ENCODE measurements at places on chromosomes 5 and 9.

DNA sequence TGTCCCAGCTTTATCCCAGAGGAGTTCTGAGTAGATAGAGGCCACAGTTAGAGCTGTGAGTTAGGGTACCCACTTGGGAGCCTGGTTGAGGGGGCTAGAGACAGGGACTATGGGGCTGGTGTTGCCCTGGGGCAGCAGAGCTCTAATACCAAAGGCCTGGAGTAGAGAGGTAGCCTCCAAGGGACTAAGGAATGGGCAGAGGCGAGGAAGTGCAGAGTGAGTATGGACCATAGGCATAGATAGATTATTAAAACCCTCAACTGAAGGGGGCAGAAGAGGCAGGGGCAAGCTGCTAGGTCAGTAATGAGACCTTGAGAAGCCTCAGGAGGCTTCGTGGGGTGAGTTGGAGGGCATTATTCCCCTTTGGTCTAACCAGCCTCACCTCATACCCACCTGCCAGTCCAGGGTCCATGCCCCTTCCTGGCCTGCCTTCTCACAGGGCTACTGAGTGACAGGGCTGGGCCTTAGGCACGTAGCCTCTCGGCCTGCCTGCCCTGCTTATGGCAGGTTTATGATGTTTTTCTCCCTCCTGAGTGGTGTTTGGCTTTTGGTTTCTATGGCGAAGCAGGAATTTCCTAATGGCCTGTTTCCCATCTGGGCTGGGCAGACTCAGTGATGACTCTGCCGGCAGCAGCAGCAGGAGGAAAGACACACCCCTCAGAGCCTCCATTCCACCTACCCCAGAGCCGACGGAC lies 8.0 kb downstream of the PDLIM4 start:
- DNase-seq = peak; percentile 6

GRCh38 chr9:99299211-99300102 lies 77.4 kb downstream of the SEC61B start:
- DNase-seq = no peak

- DNase-seq = peak; percentile 26
Observed at GRCh38 chr5:143434261-143435209, 31.0 kb upstream of the NR3C1 start.

GRCh38 chr5:173961418-173961817 lies 27.6 kb upstream of the C5orf47 start:
- no peak for DNase-seq

DNA sequence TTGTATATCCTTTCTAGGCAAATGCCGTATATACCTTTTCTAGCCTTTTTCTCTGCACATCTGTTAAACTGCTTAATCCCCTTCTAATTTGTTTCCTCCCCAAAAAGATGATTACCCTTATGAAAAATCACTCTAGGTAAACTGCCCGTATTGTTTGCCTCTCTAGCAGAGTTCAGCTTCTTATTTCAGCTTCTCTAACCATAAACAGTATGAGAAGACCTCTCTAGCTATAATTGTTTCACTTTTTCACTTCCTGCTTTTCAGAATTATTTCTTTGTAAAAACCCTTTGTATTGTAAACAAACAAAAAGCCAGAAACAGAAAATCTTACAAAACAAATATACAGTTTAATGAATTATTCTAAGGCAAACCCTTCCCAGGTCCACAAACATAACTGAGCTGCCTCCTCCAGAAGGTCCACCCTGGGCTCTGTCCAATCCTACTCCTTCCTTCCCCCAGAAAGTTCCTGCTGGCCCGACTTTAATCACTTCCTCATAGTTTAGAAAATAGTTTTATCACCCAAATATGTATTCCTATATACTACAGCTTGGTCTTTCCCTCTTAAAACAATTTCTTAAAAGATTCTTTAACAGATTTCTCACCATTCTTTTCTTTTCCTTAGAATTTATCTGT lies 158.1 kb downstream of the FGF1 start:
- no peak for DNase-seq

DNA sequence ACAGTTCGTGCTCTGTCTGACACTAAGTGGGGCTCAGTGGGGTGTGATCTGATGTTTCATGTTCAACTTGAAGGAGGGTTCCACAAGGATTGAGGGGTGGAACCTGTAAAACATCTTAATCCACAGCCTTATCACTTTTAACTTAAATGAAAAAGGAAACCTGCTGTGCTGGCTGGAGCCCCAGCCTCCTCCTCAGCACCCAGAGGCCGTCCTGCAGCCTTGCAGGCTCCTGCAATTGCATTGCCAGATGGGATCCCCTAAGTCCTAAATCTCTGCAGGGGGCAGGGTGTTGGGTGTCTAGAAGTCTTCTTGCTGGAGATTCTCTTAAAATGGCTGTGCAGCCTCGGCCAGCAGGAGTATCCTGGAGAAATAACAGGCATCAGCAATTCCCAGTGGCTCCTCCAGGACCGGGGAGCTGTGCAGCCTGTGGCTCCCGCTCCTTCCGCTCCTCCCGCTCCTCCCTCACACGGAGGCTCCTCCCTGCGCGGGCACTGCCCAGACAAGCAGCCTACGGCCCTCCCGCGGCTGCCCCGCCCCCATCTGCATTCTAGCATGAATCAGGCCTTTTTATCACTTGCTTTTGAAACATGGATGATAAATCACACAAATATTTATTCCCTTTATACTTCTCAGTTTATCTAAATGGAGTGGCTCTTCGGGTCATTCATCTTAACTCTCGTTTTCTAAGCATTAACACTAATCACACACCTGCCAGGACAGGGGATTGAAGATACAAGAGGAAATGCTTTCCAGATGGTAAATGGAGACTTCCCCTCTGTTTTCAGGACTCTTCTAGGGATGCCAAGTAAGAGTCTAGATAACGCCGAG lies 131.0 kb downstream of the ADAMTS16 start:
- peak; percentile 68 for DNase-seq

DNA sequence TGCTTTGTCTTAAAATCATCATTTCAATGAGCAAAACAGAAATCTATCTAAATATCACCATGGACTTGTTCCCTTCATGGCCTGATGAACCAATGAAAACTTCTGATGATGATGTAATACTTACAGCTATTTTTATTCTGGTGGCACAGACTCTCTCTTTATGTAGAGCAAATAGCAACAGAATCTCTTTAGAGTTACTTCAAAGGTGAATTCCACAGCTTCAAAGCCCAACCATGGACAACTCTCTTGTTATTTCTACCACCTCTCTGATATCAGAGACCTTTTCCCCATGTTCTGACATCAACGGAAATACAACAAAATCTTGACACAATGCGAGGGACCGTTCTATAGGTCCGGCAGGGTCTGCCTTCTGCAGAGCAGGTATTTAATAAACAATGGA lies 70.1 kb downstream of the RETREG1 start:
- DNase-seq = no peak

DNA sequence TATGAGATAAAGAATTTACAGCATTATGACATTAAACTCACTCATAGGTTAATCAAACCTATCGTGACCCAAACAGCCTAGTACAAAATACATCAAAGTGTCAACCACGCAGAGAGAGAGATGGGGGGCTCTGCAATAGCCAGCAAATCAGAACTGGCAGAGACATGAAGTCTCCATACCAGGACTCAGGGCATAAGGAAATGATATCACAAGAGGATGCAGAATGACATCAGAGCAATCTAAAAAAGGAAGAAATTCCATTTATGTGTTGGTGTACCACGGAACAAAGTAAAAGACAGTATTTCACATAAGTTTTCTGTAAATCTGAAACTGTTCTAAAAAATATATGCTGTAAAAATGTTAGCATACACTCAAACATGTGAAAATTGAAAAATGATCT lies 24.6 kb downstream of the BICD2 start:
- no peak for DNase-seq

DNA sequence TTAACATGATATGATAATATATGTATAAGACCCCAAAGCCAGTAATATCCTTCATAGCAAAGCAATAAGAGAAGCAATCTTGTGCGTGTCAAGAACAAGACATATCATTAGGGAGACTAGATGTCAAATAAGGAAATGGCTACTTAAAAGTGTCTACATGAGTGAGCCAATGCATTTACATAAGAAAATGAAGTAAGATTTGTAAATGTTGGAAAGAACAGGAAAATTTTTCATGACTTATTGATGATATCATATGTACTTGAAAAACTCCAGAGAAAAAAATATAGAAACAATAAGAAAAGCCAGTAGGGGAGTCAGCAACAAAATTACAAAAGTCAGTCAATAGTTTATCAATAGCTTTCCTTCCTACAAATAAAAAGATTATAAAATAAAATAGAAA lies 13.8 kb upstream of the MCTP1 start:
- DNase-seq = no peak

GRCh38 chr9:130938652-130939404 lies at the start of gene FIBCD1:
Gene FIBCD1 (minus strand): TSS chr9:130939247. CDS start chr9:130938607, 640 bp downstream.
- DNase-seq = no peak

GRCh38 chr5:11531811-11532555 lies 372.3 kb downstream of the CTNND2 start:
- DNase-seq = no peak

DNA sequence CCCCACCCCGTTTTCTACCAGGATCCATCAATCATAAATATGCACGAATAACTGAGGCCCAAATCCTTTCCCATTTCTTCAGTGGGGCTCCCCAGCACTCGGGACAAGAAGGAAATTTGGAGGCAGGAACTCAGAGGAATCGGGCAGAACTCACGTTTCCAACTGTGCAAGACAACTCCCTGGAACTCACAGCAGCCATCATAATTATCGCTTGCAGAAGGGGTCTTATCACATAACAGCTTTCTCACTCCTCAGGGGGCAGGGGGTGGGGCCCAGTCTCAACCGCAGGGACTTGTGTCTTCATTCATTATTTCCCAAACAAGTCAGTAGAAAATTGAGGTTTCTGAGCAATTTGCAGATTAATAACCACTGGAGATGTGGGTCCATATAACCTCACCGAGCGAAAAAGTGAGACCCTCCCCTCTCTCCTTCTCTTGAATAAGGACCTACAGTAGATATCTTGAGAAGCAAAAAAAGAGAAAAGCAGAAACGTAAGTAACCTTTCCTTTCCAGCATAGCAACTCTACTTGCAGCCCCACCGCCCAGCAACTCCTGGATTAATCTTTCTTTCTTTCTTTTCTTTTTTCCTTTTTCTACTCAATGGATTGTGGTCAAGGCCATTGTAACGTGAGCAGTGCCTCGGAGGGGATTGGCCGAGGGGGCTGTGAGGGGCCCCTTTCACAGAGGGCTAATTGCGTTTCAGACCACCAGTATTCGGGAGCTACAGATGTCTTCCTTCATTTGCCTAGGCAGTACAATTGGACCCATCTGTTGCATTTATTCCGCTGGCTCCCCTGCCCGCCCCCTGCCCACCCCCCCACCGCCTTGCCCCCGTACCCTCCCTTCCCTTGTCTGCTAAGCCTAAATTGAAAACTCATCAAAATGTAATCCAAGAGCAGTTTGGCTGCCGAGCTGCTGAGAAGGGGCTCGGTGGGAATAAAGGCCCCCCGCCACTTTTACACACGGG lies 24.7 kb upstream of the TIFAB start:
- no peak for DNase-seq

DNA sequence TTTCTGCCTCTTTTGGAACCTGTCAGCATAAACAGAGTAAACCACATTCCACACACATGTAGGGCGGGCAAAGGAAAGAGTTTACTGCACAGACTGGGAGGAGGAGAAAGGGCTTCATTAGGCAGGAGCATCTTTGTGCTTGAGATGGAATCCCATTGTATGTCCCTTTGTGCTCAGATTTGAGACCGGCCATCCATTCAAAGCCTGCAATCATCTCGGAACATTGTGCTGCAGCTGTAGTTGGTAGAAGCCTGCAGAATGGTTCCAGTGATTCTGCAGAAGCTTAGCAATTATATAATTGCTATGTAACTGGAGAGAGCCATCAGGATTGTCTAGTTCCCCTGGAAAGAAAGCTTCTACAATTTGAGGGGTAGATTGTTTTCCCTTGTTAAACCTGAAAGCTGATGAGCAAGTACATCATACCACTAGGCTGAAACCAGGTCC lies 16.5 kb downstream of the ZNF462 start:
- DNase-seq = no peak

DNA sequence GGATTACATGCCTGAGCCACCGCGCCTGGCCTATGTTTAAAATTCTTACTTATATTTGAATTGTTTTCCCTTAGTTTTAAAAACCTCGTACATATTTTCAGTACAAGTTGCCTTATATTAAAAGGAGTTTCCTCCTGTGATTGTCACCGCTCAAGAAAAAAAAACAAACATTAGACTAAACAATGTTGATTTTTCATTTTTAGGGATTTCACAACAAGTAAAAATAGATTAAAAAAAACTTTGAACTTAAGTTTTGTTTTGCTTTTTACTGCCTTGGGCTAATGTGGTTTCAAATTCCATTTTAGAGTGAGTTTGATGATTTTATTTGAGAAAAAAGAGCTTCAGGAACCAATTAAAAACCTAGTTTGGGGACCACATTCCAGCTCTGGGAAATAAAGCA lies 1196.6 kb upstream of the CDH18 start:
- DNase-seq = no peak

- DNase-seq = no peak
Observed at GRCh38 chr5:131393498-131393968, 129.7 kb downstream of the CDC42SE2 start.

DNA sequence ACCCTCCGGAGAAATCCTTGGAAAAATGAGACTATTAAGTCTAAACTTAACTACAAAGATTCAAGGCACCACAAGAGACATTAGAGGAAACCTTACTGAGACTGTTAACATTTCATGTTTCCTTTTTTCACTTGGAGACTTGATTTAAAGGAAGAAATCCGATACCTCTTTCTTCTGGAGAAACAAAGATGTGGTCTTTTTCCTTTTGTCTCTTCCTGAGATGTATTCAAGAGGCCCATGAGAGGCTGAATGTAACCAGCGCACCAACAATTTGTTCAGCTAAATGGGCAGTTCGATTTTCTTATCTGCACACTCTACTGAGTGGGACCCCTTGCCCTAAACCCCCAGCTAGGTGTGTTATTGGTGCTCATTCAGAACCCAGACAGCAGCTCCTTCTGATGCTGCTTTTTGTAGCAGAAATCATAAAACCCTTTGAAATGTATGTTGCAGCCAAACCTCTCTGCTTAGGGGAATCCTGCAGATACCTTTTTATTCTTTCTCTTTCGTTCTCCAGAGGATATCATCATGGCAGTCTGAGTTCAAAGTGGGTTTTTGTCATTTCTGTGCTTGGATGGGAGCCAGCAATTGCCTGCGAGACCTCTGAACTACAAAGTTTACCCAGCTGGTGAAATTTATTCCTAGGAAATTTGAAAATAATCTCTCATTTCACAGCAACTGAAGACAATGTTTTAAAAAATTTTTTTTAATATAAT lies 41.9 kb upstream of the ACTBL2 start:
- DNase-seq = no peak

- DNase-seq = no peak
Observed at GRCh38 chr9:68685770-68686169, 19.3 kb upstream of the PIP5K1B start.

Data from NCI-H774 (cell line).